CD8-positive, alpha-beta memory T cell (primary cell): ENCODE measurements at places on chromosomes 2 and 18. TPM values are rescaled to one million over a fixed set of nuclear protein-coding genes. Genes with fewer than 3 reads are reported as not detected.

GRCh38 chr2:129165006-129165405 is 814.5 kb upstream of the RAB6C start:
- no peaks in the 10 kb centered on the region for H3K36me3 ChIP-seq
- no peak overlapping the region for H3K4me3 ChIP-seq
- H3K27me3 ChIP-seq, result no peaks in the 10 kb centered on the region
- no peak for DNase-seq
- no peaks in the 10 kb centered on the region for H3K4me1 ChIP-seq

- H3K36me3 ChIP-seq, result no peaks in the 10 kb centered on the region
- H3K4me3 ChIP-seq, result no peak overlapping the region
- DNase-seq, result no peak
- peaks cover 13% of the 10 kb centered on the region for H3K4me1 ChIP-seq
Measured at GRCh38 chr2:177407031-177407430, 14.5 kb downstream of the AGPS start.

DNA sequence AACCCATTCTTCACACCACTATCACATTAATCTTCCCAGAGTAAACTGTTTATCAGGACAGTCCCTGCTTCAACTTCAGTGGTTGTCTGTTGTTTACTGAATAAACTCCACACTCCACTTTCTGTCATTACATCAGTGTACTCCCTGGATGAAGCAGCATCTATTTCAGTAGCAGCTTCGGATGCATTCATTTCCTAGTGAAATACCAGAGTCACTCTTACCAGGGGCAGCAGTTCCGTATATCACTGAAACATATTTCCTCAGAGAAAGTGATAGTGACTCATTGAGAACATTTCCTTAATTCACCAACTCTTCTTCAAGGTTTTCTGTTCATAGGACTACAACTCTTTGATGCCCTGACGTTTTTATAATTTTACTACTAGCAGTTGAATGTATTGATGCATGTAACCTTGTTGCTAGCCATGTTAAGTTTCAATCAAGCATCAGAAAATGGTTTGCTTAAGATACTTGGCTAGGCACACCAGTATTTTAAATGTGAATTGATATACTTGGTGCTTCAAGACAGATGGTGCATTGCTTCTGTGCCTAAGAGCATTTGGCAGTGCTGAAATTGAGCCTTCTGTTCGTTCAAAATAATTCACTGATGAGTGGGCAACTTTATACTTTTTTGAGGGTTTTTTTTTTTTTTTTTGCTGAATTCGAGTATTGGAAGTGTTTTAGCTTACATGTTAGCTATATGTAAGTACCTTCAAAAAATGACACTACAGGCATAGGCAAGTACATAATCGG is 92.3 kb downstream of the UBE2E3 start:
- no peak for DNase-seq
- H3K27me3 ChIP-seq, result no peaks in the 10 kb centered on the region
- no peak overlapping the region for H3K27ac ChIP-seq
- H3K4me1 ChIP-seq, result no peaks in the 10 kb centered on the region
- H3K4me3 ChIP-seq, result no peak overlapping the region

DNA sequence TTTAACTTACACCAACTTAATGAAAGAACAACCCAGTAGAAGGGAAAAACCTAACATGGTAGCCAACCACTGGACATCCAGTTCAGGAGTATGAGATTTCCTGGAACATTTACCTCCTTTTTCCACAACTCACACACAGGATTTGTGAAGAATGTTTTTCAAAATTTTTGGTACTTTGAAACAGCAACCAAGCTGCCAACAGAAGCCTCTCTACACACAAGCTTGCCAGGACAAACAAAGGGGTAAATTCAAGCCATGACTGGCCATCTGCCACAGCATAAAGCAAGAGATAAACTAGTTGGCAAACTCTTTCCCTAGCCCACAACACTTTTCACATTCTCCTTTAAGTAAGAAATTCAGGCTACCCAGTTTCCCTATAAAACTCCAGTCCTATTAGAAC is 21.4 kb downstream of the MGAT4A start:
- H3K4me1 ChIP-seq, result peaks cover 82% of the 10 kb centered on the region
- no peak overlapping the region for H3K27ac ChIP-seq
- H3K36me3 ChIP-seq, result no peaks in the 10 kb centered on the region
- no peak for DNase-seq
- no peak overlapping the region for H3K4me3 ChIP-seq
- H3K27me3 ChIP-seq, result no peaks in the 10 kb centered on the region

DNA sequence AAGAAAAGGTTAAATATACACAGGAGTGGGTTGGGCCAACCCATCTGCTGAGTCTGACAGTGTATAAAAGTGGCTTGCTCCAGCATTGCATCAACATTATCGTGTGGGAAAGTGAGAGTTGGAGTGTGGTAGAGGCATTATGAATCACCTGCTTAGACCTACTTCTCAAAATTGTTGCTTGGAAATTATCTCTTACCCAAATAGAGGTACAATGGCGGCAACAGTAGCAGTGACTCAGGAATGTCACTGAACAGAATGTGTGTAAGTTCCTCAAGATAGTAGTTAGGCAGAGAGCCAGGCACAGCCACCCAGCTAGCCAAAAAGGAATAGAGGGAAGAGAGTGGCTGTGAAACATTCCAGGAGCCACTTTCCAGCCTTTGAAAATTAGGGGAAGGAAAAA is 616.0 kb downstream of the NUP35 start:
- no peak overlapping the region for H3K27ac ChIP-seq
- no peaks in the 10 kb centered on the region for H3K36me3 ChIP-seq
- H3K4me3 ChIP-seq, result no peak overlapping the region
- H3K27me3 ChIP-seq, result no peaks in the 10 kb centered on the region

DNA sequence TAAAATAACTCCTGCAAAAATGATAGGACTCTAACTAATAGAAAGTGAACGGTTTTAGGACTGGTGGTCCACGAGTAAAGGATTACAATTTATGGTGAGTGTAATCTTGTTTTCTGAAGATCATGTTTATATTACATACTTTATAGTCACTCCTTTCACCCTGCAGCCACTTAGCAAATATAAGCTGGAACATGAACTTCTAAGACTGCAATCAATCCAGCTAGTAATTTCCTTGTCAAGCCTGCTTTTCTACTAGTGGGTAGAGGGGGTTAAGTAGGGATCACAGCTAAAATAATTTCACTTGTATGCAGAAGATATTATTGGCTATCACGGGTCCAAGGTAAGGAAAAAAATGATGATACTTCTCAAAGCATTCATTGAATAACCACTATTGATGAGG is 125.5 kb upstream of the NETO1 start:
- no peaks in the 10 kb centered on the region for H3K36me3 ChIP-seq
- no peak overlapping the region for H3K4me3 ChIP-seq
- no peaks in the 10 kb centered on the region for H3K27me3 ChIP-seq
- no peaks in the 10 kb centered on the region for H3K4me1 ChIP-seq
- no peak overlapping the region for H3K27ac ChIP-seq
- no peak for DNase-seq

DNA sequence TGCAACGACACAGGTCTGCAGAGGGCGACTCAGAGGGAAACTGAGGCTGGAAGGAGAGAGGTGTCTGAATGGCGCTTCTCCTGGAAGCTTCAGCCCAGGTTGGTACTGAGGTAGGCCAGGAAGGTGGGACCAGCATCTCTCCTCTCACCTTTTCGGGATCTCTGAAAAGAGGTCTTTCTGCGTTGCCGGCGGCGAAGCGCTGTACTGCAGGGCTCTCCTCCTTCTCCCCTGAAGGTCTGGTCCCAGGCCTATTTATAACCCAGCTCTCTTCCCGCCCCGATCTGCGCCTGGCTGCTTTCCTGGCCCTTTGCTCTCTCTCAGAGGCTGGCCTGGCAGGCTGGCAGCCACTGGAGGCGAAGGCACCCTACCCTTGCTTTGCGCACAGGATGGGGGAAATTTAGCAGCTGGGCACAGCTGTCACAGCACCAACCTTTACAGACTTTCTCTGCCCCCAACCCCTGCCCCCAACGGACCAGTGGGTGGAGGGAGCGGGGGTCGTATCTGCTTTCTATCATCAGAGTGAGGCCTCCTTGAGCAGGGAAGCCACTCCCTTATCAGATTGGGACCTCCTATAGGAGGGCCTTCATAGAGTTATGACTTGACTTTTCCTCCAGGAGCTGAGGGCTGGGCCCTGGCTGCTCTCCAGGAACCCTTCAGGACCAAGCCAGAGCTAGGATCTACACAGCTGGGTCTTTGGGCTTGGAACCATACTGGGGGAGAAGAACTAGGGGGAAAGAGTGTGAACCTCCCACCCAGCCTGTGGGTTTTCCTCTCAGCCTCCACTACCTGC is 1.1 kb downstream of the DYSF start:
- peaks cover 24% of the 10 kb centered on the region for H3K4me1 ChIP-seq
- no peak for DNase-seq
- no peak overlapping the region for H3K27ac ChIP-seq
- H3K27me3 ChIP-seq, result peaks cover 16% of the 10 kb centered on the region
- no peaks in the 10 kb centered on the region for H3K36me3 ChIP-seq

TET3 gene
- 19.9 TPM for total RNA-seq

MARS2 gene
- 27.1 TPM for total RNA-seq

SOX11 gene
- total RNA-seq, result not detected

WDR35 gene
- 12.0 TPM for total RNA-seq

REG3G gene
- total RNA-seq, result not detected

RBM43 gene
- total RNA-seq, result 2.8 TPM

ARHGAP25 gene
- 74.7 TPM for total RNA-seq

AKAIN1 gene
- not detected for total RNA-seq
